ENCODE measurements at places on chromosomes 2 and 18. TPM values are rescaled to one million over a fixed set of nuclear protein-coding genes. Genes with fewer than 3 reads are reported as not detected.

OSGEPL1 gene
- 13.7 TPM for total RNA-seq

GRCh38 chr2:174771136-174771535 lies 6.9 kb upstream of the CHRNA1 start:
- DNase-seq, result no peak

GRCh38 chr2:20573620-20574422 lies 77.1 kb downstream of the HS1BP3 start:
- no peak for DNase-seq

MTA3 gene
- 24.1 TPM for total RNA-seq

Data from CD8-positive, alpha-beta memory T cell (primary cell).